ENCODE measurements at places on chromosomes 5 and 9.

- no peak for DNase-seq
Measured at GRCh38 chr9:34250721-34251120, 71.9 kb downstream of the UBAP1 start.

DNA sequence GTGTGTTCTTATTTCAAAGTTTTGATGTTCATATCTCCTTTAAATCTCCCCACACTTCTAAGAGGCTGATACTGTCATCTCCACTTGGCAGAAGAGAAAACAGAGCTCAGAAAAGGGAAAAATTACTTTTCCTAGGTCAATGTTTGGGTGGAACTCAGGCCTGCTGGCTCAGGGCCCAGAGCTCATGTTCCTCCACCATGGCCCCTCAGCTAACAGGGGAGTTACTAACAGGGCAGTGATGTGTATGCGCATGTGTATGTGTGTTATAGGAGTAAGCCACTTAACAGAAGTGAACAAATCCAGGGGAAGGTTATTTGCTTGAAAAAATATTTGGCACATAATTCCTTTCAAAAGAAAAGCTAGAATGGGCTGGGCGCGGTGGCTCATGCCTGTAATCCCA lies 2.5 kb downstream of the C1QTNF2 start:
- no peak for DNase-seq

DNA sequence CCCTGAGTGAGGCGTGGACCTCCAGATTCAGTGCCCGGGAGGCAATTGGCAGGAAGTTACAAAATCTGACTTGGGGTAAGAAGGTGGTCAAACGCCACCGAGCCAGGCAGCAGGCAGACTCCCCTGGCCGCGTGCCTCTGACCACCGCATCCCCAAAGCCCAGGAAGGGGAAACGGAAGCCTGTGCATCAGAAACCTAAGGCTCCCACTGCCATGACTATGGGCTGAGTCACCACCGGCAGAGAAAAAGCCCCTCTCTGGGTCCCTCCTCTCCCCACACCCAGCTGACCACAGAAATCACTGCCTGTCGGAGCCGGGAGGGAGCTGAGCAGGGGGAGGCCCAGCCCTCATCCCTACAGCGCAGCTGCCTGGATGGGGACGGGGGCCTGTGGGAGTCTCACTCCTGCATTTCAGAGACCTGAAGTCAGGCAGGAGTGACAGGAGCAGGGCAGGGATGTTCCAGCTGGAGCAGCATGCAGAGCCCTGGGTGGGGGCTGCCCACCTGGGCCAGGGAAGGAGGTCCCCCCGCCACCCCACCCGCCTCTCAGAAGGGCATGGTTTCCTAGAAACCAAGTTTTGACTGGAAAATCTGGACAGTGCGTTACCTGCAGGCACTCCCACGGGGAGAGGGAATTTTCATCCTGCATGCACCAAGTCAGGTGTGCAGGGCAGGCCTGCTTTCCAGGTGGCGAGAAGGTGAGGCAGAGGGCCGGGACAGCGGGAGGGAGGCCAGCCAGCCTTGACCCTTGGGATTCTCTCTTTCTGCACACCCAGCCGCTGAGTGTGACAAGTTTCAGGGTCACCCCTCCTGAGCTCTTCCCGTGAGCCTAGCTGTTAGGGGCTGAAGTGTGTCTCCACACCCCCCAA lies 68.2 kb downstream of the LRSAM1 start:
- peak; percentile 34 for DNase-seq

GRCh38 chr9:27194401-27195091 lies 85.5 kb downstream of the TEK start:
- no peak for DNase-seq

DNA sequence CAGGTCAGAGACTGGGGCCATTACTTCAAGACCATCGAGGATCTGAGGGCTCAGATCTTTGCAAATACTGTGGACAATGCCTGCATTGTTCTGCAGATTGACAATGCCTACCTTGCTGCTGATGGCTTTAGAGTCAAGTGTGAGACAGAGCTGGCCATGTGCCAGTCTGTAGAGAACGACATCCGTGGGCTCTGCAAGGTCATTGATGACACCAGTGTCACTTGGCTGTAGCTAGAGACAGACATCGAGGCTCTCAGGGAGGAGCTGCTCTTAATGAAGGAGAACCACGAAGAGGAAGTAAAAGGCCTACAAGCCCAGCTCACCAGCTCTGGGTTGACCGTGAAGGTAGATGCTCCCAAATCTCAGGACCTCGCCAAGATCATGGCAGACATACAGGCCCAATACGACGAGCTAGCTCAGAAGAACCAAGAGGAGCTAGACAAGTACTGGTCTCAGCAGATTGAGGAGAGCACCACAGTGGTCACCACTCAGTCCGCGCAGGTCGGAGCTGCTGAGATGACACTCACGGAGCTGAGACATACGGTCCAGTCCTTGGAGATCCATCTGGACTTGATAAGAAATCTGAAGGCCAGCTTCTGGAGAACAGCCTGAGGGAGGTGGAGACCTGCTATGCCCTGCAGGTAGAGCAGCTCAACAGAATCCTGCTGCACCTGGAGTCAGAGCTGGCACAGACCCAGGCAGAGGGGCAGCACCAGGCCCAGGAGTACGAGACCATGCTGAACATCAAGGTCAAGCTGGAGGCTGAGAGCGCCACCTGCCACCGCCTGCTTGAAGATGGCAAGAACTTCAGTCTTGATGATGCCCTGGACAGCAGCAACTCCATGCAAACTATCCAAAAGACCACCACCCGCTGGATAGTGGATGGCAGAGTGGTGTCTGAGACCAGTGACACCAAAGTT lies 9.3 kb downstream of the NIPBL start:
- no peak for DNase-seq

- peak; percentile 16 for DNase-seq
Measured at GRCh38 chr9:126981218-126981617, 66.6 kb downstream of the RALGPS1 start.

DNA sequence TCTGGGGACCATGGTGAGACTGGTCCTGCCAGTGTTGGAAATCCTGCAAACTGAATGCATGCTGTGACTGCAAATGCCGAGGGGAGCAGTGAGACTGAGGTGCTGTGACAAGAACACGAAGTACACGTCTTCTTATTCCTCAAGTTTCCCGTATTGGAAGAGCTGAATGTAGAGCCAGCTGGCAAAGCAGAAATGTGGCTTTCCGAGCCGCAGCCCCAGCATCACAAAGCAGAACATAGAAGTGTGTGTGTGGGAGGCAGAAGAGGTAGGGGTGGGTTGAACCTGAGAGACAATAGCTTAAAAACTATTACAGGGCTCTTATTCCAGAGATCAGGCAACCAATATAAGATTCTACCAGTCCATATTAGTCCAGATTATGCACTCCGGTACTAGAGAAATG lies 98.8 kb downstream of the CARTPT start:
- no peak for DNase-seq

- DNase-seq = no peak
Measured at GRCh38 chr5:120124961-120125360, 339.1 kb upstream of the PRR16 start.

- no peak for DNase-seq
Measured at GRCh38 chr5:67341478-67341877, 144.9 kb upstream of the CD180 start.

DNA sequence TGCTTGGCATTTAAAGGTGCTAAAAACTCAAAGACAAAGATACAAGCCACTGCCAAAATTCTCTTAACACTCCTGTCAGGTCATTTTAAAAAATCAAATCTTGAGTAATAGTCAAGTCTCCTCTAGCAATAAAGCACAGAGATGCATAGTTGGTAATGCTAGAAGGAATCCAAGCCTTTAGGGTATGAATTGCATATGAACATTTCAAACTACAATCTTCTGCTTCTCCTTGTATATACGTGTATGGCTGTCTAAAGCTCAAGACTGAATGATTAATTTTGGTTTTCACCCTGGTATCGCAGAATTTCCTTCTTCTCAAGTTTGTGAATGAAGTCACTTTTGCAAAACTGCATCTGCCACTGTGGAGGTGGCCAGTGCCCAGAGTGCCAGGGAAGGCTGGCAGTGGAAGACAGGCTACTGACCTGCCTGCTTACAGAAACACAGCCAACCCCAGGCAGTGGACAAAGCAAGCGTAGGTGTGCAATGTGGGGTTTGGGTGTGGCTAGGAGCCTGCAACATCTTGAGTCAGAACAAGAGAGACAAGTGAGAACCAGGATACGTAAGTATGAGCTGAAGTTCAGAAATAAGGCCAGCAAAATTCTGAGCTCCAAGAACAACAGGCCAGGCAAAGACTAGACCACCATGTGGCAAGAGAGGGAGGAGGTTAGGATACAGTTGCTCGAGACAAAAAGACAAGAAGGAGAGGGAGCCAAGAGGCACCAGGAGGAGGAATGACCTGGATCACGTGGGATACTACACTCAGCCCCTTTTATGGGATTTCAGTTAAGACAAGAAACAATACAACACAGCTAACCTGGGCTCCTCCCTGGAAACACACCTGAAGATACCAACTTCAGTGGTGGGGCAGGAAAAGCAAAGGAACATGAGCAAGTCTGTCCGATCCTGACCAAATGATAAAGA lies 22.6 kb downstream of the MYO10 start:
- DNase-seq = no peak

DNA sequence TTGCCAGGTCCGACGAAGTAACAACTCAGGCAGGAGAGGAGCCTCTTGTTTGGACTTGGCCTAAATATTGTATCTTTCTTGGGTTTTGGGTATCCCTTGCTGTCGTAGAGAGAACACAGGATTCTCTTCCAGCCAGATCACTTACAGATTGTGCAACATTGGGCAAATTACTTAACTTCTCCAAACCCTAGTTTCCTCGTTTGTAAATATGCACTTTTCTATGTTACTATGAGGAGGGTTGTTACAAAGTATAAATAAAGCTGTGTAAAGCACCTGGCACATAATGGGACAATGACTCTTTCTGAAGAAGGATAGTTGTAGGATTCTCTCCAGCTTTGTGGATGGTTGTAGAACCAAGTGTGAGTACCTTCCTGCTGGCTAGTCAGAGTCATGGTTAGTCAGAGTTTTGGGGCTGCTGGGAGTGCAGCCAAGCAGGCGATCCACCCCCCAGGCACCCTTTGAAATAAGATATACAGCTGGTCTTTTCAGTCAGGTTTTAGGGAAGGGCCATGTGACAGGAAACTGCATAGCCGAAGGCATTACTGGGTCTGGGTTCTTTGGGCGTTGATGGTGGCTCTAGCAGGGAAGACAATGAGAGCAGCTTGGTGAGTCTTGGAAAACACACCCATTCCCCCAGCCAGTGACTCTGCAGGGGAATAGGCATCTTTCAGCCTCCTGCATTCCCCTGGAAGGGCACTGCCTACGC lies 49.9 kb upstream of the GDNF start:
- no peak for DNase-seq

DNA sequence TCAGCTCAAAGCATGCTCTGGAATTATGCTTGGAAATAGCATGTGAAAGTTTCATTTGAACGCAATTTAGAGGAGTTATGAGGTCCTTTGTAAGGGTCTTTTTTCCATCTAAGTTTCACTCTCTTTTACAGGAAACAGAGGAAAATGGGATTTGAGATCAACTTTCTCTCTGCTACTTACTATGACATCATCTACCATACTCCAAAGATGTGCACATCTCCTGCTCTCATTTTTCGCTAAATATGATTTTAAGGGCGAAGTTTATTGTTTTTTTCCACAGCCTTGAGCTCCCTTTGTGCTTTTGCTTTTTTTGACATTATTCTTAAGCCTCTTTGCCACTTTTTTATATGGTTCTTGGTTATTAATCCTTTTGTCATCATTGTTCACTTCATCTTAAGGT lies 125.6 kb downstream of the NNT start:
- no peak for DNase-seq

GRCh38 chr9:23850690-23851629 lies 24.9 kb upstream of the ELAVL2 start:
- DNase-seq = peak; percentile 81

GRCh38 chr5:176697934-176698538 lies 50.8 kb downstream of the TSPAN17 start:
- no peak for DNase-seq

GRCh38 chr9:117098331-117098730 lies 316.5 kb downstream of the ASTN2 start:
- no peak for DNase-seq

- DNase-seq = no peak
Measured at GRCh38 chr9:116594547-116594946, 92.6 kb upstream of the TRIM32 start.

- DNase-seq = no peak
Measured at GRCh38 chr5:56154732-56155484, 78.2 kb downstream of the ANKRD55 start.

DNA sequence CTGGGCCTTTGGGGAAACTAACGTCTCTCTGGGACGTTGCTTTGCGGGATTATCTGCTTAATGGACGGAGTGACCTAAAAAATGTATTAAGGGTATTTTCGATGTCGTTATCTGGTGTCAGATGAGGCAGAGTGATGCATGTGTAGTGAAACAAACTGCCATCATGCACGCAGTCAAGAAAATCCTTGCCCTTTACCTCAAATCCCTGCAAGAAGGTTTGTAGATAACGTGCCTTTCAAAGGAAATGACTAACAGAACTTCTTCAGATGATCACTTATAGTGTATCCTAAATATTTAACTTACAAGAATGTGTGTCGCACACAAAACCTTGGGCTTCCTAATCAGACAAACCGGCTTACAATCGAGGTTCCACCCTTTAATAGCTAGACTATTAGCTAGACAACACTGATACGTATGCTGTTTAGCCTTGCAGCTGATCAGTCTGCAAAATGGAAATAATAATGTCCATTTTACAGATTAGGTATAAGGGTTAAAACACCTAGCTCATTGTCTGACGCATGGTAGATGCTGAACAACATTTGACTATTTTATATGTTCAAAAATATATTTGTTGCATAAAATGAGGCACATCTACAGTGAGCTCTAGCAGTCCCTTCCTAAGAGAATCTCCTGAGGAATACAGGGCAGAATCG lies 541 bp upstream of the TBCA start:
- DNase-seq = no peak

GRCh38 chr5:53339962-53340540 lies 140.4 kb upstream of the FST start:
- DNase-seq = no peak

DNA sequence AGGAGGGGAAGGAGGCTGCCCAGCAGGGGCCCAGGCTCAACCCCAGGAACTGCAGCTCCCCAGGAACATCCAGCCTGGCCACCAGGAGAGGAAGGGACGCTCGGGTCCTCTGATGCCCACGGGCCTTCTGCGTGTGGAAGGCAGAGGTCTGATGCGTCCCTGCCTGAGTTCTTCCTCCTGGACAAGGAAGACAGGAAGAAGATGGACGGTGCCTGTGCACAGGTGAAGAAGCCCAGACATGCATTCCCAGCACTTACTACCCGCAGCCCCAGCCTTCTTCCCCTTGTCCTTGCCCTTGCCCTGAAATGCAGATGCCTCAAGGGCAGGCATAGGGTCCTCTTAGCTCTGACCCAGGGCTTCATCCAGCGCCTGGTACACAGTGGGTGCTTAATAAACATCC lies 56.7 kb upstream of the IRX1 start:
- DNase-seq = peak; percentile 24

GRCh38 chr5:141258948-141259347 lies 13.8 kb downstream of the PCDHB15 start:
- DNase-seq = no peak
